ENCODE measurements at places on chromosomes 5 and 9. TPM values are rescaled to one million over a fixed set of nuclear protein-coding genes. Genes with fewer than 3 reads are reported as not detected.

Gene PCDHA8
- not detected for total RNA-seq

Gene C8G
- total RNA-seq: 0.10 TPM

Gene ADAMTS13
- 6.0 TPM for total RNA-seq

Gene RAB3C
- not detected for total RNA-seq

Gene IFNB1
- total RNA-seq: not detected

Gene LHX3
- total RNA-seq: not detected

Gene TRIM36
- 4.0 TPM for total RNA-seq

Gene AMBP
- 3.1 TPM for total RNA-seq

Gene RNF224
- 0.52 TPM for total RNA-seq

Gene PCDHB8
- total RNA-seq: 0.55 TPM

Gene SPINK7
- not detected for total RNA-seq

Gene COL23A1
- 0.40 TPM for total RNA-seq

Gene CAMK2A
- total RNA-seq: not detected

Gene GPR21
- 0.50 TPM for total RNA-seq

Gene FCN1
- total RNA-seq: not detected

Gene SPATA31A3
- not detected for total RNA-seq

Gene ATP10B
- total RNA-seq: under 0.01 TPM

Gene SNCAIP
- total RNA-seq: 1.7 TPM

Gene PCA3
- total RNA-seq: 0.05 TPM

Gene C9orf43
- total RNA-seq: 0.45 TPM

Gene OR1L1
- total RNA-seq: not detected

Gene TRAF1
- total RNA-seq: 16.0 TPM

Gene FNIP1
- total RNA-seq: 49.3 TPM

Gene PCDHB10
- 0.35 TPM for total RNA-seq

Gene ZNF346
- total RNA-seq: 9.0 TPM

Gene SWI5
- 22.6 TPM for total RNA-seq

Gene ADAMTSL2
- total RNA-seq: 0.05 TPM

Gene OBP2B
- total RNA-seq: not detected

Gene GHR
- 0.55 TPM for total RNA-seq

Gene ACTBL2
- total RNA-seq: 5.6 TPM

Gene ACER2
- 13.4 TPM for total RNA-seq

Gene JMY
- 8.3 TPM for total RNA-seq

Data from renal cortical epithelial cell (primary cell).